Adipocyte (in vitro differentiated cells): ENCODE measurements at places on chromosomes 1 and 21.

DNA sequence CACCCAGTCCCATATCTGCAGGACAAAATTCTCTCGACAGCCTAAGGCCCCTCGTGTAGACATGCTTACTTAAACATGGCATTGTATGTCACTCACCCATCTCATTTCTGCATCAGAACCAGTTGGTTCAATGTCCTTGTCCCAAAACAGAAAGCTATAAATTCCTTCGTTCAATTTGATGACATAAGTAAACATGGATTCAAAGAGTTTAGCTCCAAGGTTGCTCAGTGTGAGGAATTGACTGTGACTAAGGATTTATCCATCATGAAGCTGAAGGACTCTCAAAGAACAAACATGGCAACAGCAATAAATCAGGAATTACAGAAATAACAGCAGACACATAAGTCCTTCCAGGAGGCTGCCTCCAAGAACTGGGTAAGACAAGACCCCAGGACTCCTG is 237.2 kb downstream of the TOMM20 start:
- DNase-seq: no peak

DNA sequence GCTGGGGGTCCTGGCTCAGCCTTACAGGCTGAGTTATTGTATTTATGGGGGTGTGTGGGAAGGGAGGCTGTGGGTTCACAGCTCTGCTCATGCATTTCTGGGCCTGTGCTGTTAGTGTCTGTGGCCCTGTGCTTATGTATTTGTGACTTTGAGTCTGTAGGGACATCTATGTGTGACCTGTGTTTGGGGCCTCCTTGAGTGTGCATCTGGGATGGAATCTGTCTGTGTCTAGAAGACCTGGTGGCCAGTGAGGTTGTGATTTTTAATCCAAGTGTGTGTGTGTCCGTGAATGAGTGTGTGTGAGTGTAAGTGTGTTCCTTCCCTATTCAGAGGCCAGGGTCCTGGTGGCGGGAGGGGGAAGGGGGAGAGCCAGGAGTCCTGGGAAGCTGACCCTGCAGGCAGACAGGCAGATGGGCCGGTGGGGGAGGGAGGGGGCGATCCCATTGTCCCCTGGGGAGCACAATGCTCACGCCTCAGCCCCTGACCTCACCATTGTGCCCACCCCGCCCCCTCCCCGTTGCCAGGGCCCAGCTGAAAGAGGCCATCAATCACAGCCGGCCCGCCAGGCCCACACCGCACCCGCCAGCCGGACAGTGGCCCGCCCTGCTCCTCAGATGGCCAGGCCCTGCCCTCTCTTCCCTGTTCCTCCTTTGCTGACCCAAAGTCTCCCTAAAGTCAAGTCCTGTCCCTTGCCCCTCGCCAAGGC is 19.6 kb downstream of the SLC27A3 start:
- no peak for DNase-seq

- peak; percentile 36 for DNase-seq
These were observed 68.9 kb downstream of the NRIP1 start for GRCh38 chr21:14995695-14996490.

DNA sequence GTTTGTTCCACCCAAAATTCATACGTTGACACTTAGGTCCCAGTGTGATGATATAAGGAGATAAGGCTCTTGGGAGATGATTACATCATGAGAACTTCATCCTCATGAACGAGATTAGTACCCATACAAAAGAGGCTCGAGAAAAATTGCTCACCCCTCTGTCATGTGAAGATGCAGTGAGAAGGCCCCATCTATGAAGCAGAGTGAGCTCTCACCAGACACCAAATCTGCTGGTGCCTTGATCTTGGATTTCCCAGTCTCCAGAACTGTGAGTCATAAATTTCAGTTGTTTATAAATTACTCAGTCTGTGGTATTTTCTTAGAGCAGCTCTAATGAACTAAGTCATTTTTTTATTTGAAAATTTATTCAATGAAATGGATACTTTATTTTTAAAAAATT is 42.6 kb upstream of the USP25 start:
- no peak for DNase-seq

- DNase-seq: no peak
These were observed 479.2 kb downstream of the LTN1 start for GRCh38 chr21:28513428-28513827.

GRCh38 chr1:96362623-96363022 is 359.0 kb upstream of the PTBP2 start:
- DNase-seq: peak; percentile 95

GRCh38 chr1:41500781-41501518 is 16.5 kb upstream of the EDN2 start:
- no peak for DNase-seq

GRCh38 chr1:95752515-95753381 is 518.7 kb downstream of the RWDD3 start:
- no peak for DNase-seq

- DNase-seq: peak; percentile 97
These were observed 19.3 kb downstream of the AHCYL1 start for GRCh38 chr1:110003747-110004428.

DNA sequence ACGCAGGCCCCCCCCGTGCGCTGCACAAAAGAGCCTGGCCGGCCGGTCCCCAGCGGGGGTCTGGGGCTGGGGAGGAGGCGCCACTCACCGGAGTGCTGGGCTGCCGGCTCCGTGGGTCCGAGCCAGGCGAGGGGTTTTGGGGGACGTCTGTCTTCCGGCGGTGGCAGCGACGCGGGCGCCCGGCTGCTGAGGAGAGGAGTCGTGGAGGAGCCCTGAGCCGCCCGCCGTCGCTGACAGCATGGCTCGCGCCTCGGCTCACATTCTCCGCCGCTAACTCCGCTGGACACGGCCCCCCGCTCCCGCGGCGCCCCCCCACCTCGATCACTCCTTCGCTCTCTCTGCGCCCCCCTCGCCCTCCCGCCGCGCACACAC is 649 bp downstream of the AHDC1 start:
- DNase-seq: peak; percentile 71

DNA sequence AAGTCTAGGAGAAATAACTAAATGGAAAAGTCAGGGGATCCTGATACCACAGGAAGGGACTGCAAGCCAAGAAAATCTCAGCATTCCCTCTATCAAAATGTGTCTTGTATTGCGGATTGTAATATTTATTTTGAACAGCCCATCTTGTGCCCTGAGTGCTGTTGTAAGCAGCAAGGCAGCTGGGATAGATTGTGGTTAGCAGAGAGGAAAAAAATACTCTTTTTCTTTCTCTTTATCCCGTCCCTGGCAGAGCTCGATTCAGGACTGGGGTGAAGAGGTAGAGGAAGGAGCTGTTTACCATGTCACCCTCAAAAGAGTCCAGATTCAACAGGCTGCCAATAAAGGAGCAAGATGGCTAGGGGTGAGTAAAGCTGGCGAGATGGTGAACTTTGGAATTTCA is 1.2 kb downstream of the RGL1 start:
- DNase-seq: peak; percentile 62

DNA sequence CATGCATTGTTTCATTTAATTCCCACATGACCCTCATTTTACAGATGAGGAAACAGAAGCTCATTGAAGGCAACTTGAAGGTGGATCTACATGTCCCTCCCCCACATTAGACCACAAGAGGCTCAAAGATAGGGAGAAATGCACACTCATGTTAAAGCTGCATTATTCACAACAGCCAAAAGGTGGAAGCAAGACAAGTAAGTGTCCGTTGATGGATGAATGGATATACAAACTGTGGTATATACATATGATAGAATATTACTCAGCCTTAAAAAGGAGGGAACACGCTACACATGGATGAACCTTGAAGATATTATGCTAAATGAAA is 149.7 kb upstream of the JUN start:
- DNase-seq: peak; percentile 7

DNA sequence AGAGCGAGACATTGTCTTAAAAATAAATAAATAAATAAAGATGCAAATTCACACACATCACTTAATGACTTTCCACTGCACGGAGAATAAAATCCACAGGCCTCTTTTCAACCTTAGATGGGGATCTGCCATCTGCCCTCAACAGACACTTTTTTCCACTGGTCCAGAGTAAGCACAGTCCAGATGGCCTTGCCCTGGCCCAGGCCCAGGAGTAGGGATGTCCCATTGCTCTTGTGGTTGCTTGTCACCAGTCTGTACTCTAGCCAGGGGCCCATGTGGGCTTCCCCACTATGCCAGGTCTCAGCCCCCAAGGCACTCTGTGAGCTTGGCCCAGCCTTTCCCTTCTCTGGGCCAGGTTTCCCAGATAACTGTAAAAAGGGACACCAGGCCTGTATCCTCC is 17.4 kb downstream of the PLOD1 start:
- DNase-seq: no peak

DNA sequence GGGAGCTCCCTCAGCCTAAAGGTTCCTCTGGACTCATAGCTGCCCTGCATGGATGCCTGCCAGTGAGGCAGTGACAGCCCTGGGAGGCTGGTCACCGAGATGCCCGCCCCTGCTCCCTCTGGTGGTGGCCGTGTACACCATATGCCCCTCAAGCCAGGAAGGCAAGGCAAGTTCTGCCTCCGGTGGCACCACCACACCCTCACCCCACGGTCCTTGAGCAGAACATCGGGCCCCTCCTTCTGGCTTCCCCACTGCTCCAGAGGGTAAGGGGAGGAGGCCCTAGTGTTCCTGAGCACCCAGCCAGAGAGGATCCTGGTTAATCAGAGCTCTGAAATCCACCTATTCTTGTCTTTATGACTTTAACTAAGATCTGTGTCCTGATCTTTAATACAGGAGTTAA is 1.5 kb upstream of the S100A14 start:
- no peak for DNase-seq

DNA sequence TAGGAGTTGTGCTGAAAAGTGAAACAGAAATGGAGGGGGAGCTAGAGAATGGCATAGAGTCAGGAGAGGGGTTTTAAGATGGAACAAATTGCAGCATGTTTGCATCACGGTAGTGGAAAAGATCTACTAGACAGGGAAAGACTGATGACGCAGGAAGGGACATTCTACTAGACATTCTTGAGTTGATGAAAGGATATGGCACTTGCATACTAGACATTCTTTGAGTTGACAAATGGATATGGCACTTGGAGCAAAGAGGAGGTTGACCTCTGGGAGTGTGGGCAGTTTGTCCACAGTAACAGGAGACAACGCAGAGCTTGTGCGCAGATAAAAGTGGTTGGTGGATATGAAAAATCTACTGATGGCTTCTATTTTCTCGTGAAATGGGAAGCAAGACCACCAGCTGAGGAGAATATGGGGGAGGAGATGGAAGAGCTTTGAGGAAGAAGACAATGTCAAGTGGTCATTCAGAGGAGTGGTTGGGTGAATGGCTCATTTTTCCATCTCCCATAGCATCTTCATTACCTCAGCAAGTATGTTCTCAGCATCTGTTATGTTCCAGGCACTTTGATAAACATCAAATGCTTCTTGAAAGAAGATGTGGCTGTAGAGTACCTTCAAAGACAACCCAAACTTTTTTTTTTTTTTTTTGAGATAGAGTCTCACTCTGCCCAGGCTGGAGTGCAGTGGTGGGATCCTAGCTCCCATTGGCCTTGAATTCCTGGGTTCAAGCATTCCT is 2.4 kb upstream of the CTPS1 start:
- DNase-seq: peak; percentile 68

GRCh38 chr1:116927049-116927798 is 17.5 kb downstream of the PTGFRN start:
- DNase-seq: no peak

DNA sequence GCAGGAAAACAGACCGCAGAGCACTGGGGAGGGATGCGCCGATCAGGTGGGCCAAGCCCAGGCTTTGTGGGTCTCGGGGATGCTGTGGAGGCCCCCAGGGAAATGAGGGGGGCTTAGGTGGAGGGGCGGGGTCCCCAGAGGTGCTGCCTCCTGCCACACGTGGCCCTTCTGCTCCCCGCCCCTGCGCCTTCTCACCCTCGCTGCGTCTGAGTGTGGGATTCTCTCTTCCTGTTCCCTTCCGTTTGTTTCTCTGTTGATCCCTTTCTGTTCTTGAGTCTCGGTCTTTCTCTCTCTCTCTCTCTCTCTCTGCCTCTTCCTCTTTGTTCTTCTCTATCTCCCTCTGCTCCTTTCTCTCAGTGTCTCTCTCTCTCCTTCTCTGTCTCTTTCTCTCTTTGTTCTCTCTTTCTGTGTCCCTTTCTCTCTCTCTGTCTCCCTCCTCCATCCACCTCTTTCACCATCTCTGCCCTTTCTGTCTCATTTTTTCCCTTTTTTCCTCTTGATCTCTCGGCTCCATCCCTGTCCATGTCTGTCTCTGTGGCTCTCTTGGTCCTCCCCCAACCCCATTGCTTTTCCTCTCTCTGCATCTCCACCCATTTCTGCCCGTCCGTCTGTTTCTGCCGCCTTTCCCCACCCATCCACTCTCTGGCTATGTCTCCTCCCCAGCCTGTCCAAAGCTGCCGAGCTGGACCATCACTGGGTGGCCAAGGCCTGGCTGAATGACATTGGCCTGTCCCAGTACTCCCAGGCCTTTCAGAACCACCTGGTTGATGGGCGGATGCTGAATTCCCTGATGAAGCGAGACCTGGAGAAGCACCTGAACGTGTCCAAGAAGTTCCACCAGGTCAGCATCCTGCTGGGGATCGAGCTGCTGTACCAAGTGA is 52.4 kb upstream of the TMEM51 start:
- no peak for DNase-seq

DNA sequence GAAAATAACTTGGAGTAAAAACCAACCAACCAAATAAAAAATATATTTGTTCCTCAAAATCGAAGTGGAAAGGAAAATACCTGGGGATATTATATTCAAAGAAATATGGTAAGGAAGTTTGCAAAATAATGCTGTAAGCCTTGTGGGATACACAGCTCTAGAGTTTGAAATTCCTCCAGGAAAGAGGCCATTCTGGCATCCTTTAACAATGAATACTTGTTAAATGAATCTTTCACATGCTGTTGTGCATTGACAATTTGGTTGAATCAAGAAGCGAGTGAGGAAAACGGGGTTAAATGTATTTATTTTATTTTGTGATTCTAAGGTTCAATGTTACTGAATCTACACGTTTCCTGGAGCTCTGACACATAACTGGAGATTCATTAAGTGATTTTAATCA is 30.5 kb upstream of the NTNG1 start:
- DNase-seq: peak; percentile 36

GRCh38 chr1:109969146-109969829 is 15.3 kb upstream of the AHCYL1 start:
- peak; percentile 85 for DNase-seq

DNA sequence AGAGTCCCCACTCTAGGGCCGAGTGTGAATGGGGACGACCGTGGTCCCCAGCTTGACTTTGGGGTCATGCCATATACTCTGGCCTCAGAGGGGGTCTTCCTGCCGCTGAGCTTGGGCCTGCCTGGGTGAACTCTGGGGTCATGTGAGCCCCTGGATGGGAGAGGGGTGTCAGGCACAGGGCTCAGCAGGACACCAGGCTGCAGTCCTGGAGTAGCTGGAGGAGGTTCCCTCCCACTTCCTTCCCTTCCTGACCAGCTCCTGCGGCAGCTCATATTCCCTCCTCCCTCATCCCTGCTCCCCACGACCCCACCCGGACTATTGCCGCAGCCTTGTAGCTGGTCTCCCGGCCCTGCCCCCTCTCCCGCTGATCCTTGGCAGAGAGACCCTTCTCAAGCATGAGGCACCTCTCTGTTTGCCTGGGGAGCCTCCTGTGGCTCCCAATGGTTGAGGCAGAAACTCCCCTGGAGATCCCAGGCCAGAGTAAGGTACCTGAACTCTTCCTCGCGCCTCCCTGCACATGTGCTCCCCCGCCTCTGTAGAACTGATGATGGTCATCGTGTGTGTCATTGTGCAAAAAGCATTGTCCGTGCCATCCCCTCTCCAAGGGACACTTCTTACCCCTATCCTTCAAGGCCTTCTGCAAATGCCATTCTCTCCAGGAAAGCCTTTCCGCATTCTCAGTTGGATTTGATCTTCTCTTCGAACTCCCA is 1.8 kb downstream of the TNFRSF1B start:
- no peak for DNase-seq
